GM12865 (cell line): ENCODE measurements at places on chromosomes 13 and 19.
A peak's percentile ranks its signal among the peaks of the same experiment; 100 is the strongest.

DNA sequence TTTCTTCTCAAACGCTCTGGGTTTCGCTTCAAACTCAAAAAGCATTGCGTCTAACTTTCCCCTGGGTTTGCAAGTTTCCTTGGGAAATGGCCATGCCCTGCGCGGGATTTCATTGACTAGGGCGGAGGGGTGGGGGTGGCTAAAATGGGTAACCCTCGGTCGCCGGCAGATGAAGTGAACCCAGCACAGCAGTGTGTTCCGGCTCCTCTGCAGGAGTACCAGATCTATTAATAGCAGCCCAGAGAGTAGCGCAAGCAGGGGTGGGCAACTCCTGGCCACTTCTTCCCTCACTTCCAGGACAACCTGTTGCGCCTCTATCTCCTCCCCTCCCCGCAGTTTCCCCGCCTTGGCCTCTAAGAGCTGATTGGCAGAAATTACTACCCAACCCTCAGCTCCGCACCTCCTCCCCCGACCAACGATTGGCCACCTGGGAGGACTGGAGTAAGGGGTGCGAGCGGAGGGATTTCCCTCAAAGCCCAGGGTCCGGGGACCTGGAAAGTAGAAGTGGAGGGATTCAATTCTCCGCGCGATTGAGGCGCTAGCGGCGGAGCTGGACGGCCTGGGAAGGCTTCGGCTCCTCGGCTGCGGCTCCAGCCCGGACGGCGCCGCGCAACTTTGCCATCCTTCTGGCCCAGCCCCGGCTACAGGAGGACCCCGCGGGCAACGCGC is at the start of gene FREM2:
Gene FREM2, plus strand, starts transcription at position 501 of the 669 bp plus-strand sequence. CDS start 268 bp downstream, outside the sequence.
- DNase-seq: no peak

GRCh38 chr13:101576455-101576854 is 124.0 kb downstream of the ITGBL1 start:
- DNase-seq: no peak

- DNase-seq: peak; percentile 73
Observed at GRCh38 chr19:32599736-32600157, 18.8 kb downstream of the PDCD5 start.

GRCh38 chr13:30194906-30195305 is 112.4 kb downstream of the KATNAL1 start:
- DNase-seq: no peak

DNA sequence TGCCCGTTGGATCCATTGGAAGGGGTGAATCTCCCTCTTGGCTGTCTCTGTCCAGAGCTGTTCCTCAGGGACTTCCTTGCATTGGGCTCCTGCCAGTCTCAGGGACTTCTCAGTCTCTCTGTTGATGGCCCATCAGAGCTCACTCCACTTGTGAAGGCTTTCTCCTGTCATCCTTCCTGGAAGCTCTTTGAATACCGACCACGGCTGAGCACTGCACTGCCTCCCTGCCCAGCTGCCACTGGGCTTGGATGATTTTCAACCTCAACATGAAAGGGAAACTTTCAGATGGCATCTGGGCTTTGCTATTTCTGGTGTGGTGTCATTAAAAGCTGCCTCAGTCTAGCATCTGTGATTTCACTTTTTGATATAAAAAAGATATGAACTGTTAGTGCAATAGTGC is 66.1 kb upstream of the ANKRD10 start:
- no peak for DNase-seq
